ENCODE measurements at places on chromosomes 3 and 15. TPM values are rescaled to one million over a fixed set of nuclear protein-coding genes. Genes with fewer than 3 reads are reported as not detected.

CPEB1 gene
- 1.4 TPM for total RNA-seq

IL16 gene
- total RNA-seq = not detected

XCR1 gene
- total RNA-seq = not detected

PARP6 gene
- total RNA-seq = 28.9 TPM

SAMMSON gene
- total RNA-seq = not detected

TLNRD1 gene
- 20.3 TPM for total RNA-seq

SCAP gene
- 64.5 TPM for total RNA-seq

HACD3 gene
- 87.8 TPM for total RNA-seq

CD276 gene
- 202 TPM for total RNA-seq

TPRG1 gene
- total RNA-seq = not detected

SEMA3B gene
- total RNA-seq = 49.4 TPM

UBA7 gene
- total RNA-seq = 22.6 TPM

NTRK3 gene
- 0.13 TPM for total RNA-seq

TRNT1 gene
- 10.0 TPM for total RNA-seq

C2CD4A gene
- 0.25 TPM for total RNA-seq

SYNM gene
- total RNA-seq = 4.1 TPM

TLR9 gene
- total RNA-seq = not detected

UBXN7 gene
- total RNA-seq = 8.3 TPM

CCDC13 gene
- total RNA-seq = 0.25 TPM

FBXL22 gene
- total RNA-seq = 0.63 TPM

RTF1 gene
- 15.0 TPM for total RNA-seq

RGMA gene
- 0.98 TPM for total RNA-seq

PLCL2 gene
- total RNA-seq = 1.5 TPM

GRAMD1C gene
- 2.9 TPM for total RNA-seq

ZNF860 gene
- 1.9 TPM for total RNA-seq

SAMD7 gene
- total RNA-seq = not detected

KBTBD13 gene
- total RNA-seq = not detected

RTP4 gene
- not detected for total RNA-seq

DNAJA4 gene
- 3.0 TPM for total RNA-seq

ZNF501 gene
- total RNA-seq = 2.4 TPM

PPARG gene
- total RNA-seq = 18.3 TPM

CNTN4 gene
- total RNA-seq = 0.81 TPM

MYD88 gene
- total RNA-seq = 34.0 TPM

ZPLD1 gene
- total RNA-seq = 1.1 TPM
